ENCODE measurements at places on chromosomes 11 and 22. TPM values are rescaled to one million over a fixed set of nuclear protein-coding genes. Genes with fewer than 3 reads are reported as not detected.

C11orf87 gene
- polyA plus RNA-seq = 1.1 TPM

LYVE1 gene
- not detected for polyA plus RNA-seq

EFCAB6 gene
- polyA plus RNA-seq = 2.4 TPM

DTX4 gene
- polyA plus RNA-seq = 1.8 TPM

PLAAT2 gene
- not detected for polyA plus RNA-seq

MMP11 gene
- polyA plus RNA-seq = 61.1 TPM

OTOG gene
- polyA plus RNA-seq = 0.49 TPM

CWC15 gene
- 99.2 TPM for polyA plus RNA-seq

TIMP3 gene
- 85.9 TPM for polyA plus RNA-seq

All from cardiac muscle cell (in vitro differentiated cells and primary cell).